Heart left ventricle (tissue), 16 donors: ENCODE measurements at places on chromosomes 4 and X.
A peak's percentile ranks its signal among the peaks of the same experiment; 100 is the strongest.

DNA sequence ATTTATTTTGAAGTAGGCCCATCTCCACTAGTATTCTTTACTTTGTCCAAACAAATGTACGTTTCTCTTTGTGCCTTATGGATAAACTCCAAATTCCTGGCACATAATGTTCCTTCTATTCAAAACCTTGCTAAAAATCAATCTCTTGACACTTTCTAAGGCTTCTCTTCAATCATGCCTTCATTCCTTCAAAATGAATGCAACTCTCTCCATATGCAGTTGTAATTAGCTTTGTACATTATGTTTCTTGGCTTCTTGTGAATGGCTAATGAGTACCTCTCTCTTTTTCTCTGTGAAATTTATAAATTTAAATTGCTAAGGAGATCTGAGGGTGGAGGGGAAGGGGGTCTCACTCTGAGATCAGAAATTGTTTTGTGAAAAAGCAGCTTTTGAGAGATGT lies 24.0 kb upstream of the ANK2 start:
- no peaks in the 10 kb centered on the region for H3K27me3 ChIP-seq
- DNase-seq = no peak
- no peaks in the 10 kb centered on the region for H3K36me3 ChIP-seq
- no peak overlapping the region for H3K27ac ChIP-seq
- no peaks in the 10 kb centered on the region for H3K4me1 ChIP-seq
- no peak overlapping the region for H3K4me3 ChIP-seq

DNA sequence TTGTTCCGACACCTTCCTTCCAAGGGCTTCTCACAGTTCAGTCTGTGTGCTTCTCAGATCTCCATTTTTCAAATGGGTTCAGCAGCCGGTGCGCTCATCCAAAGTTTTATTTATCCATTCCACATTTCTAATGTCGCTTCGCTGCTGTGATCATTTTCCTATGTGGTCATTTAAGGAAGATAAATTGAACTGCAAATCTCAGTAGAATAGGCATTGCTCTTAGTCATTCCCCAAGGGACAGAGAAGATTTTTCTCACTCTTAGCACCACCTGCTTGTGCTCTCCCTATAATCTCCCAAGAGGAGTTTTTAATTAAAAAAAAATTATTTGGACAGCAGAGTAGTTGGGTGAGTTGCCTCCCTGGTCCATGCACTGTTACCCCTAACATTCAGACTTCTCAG lies 278.9 kb upstream of the GATB start:
- H3K27me3 ChIP-seq = no peaks in the 10 kb centered on the region
- H3K4me3 ChIP-seq = no peak overlapping the region
- H3K27ac ChIP-seq = peak overlapping the region; percentile 92
- H3K4me1 ChIP-seq = peaks cover 14% of the 10 kb centered on the region

DNA sequence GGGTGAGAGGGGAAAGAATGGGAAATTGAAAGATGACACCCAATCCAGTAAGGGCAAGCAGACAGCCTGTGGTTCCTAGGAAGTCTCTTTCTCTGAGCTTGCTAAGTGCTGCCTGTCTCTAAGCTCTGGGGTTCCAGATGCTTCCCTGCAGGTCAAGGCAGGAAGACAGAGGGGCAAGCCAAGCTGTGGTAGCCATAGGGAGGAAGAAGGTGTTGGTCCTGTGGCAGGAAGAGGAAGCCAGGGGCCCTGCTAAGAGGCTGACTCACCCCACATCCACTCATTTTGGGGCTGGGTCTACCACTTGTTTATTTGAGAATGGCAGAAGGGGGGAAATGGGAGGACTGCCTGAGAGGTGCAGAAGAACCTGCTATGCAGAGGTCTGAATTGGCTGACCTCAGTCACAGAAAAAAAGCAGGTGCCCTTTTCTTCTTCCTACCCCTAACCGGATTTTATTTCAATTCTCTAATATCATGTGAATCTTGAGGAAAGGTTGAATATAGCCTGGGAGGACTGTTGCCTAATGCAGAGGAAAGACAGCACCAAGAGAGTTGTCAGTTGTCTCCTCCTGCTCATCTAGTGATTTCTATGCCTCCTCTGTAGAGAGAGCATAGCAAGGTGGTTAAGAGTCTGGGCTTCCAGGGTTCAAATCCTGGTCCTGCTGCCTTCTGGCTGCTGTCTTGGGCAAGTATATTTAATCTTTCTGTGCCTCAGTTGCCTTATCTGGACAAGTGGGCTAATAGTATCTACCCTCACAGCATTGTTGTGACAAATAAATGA lies 27.4 kb downstream of the HOPX start:
- DNase-seq = no peak
- no peak overlapping the region for H3K4me3 ChIP-seq
- H3K27me3 ChIP-seq = peaks cover 15% of the 10 kb centered on the region
- H3K4me1 ChIP-seq = no peaks in the 10 kb centered on the region
- no peaks in the 10 kb centered on the region for H3K36me3 ChIP-seq
- no peak overlapping the region for H3K27ac ChIP-seq

- H3K36me3 ChIP-seq = no peaks in the 10 kb centered on the region
- H3K4me3 ChIP-seq = no peak overlapping the region
- no peak overlapping the region for H3K27ac ChIP-seq
- H3K4me1 ChIP-seq = peaks cover 13% of the 10 kb centered on the region
- peak; percentile 50 for DNase-seq
Observed at GRCh38 chr4:7134737-7135388, 57.5 kb upstream of the SORCS2 start.

DNA sequence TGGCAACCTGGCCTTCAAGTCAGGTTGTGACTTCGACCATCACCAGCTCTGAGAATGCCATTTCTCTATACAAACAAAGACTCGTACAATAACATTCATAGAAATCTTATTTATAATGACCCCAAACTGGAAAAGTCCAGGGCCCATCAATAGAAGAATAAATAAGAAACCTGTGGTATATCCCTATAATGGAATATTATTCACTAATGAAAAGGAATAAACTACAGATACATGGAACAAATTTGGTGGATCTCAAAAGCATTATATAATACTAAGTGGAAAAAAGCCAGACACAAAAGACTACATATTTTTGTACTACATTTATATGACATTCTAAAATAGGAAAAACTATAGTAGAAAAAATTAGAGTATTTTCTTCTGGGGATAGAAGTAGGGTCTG lies 109.4 kb upstream of the INPP4B start:
- DNase-seq = no peak
- no peak overlapping the region for H3K27ac ChIP-seq
- H3K27me3 ChIP-seq = no peaks in the 10 kb centered on the region

DNA sequence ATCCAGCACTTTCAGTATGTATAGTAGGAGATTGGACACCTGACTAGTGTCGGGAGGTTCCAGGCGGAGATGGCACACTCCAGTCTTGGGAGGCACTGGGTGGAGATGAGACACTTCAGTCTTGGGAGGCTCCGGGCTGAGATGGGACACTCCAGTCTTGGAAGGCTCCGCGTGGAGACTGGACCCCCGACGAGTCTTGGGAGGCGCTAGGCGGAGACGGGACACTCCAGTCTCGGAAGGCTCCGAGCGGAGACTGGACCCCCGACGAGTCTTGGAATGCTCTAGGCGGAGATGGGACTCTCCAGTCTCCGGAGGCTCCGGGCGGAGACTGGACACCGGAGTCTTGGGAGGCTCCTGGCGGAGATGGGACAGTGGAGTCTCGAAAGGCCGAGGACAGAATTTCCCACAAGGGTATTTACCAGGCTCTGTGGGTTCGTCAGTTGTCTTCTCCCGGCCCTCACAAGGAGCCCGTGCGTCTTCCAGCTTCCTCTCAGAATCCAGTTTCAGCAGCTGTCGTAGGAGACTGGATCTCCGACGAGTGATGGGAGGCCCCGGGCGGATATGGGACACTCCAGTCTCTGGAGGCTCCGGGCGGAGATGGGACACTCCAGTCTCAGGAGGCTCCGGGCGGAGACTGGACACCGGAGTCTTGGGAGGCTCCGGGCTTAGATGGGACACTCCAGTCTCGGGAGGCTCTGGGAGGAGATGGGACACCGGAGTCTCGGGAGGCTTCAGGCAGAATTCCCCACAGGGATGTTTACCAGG lies 952 bp downstream of the FAM47A start:
- no peaks in the 10 kb centered on the region for H3K36me3 ChIP-seq
- no peaks in the 10 kb centered on the region for H3K27me3 ChIP-seq
- H3K4me1 ChIP-seq = no peaks in the 10 kb centered on the region
- no peak overlapping the region for H3K27ac ChIP-seq
- H3K4me3 ChIP-seq = no peak overlapping the region

DNA sequence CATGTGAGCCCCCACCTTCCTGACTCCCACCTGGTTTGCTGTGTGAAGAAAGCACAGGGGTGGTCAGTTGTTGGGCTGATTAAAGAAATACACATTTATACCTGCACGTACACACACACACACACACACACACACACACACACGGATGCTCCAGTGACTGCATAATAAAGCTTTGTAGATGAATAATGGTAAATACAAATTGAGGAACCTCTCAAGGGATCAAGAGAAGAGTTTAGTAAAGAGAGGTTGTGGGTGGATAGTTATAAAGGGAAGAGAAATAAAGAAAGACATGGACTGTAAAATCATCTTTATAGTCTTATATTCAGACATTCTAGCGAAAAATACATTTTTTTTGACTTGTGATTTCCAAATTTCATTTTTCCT lies 144.1 kb downstream of the MGST2 start:
- no peaks in the 10 kb centered on the region for H3K36me3 ChIP-seq
- no peaks in the 10 kb centered on the region for H3K27me3 ChIP-seq
- peak overlapping the region; percentile 43 for H3K27ac ChIP-seq
- no peak overlapping the region for H3K4me3 ChIP-seq
- H3K4me1 ChIP-seq = peaks cover 22% of the 10 kb centered on the region
- DNase-seq = no peak

- no peaks in the 10 kb centered on the region for H3K4me1 ChIP-seq
- no peaks in the 10 kb centered on the region for H3K27me3 ChIP-seq
- H3K27ac ChIP-seq = peak overlapping the region; percentile 73
- H3K36me3 ChIP-seq = no peaks in the 10 kb centered on the region
- H3K4me3 ChIP-seq = peak overlapping the region; percentile 64
Observed at GRCh38 chrX:129540722-129541184, 694 bp downstream of the OCRL start.

- H3K4me1 ChIP-seq = no peaks in the 10 kb centered on the region
- H3K27ac ChIP-seq = no peak overlapping the region
- no peak for DNase-seq
- H3K4me3 ChIP-seq = no peak overlapping the region
- H3K27me3 ChIP-seq = peaks cover 20% of the 10 kb centered on the region
- H3K36me3 ChIP-seq = no peaks in the 10 kb centered on the region
Observed at GRCh38 chrX:153526042-153526441, 8.6 kb downstream of the ATP2B3 start.

DNA sequence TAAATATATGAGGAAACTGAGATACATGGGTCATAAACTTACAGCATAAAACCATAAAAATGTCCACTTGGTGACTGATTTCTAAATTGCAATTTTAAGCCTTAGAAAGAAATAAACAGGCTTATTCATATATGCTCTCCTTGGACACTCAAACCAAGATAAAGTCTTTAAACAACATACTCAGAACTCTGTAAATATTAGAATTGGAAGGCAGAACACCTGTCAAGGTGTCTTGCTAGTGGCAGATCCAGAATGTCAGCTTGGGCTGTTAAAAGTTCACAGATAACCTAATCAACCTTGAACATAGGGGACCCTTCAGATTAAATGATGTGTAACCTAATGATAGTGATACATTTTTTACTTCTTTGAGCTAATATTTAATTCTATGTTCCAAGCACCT lies 208.1 kb upstream of the ARSJ start:
- no peaks in the 10 kb centered on the region for H3K4me1 ChIP-seq
- DNase-seq = no peak
- H3K27ac ChIP-seq = no peak overlapping the region
- no peak overlapping the region for H3K4me3 ChIP-seq
- H3K36me3 ChIP-seq = no peaks in the 10 kb centered on the region
- H3K27me3 ChIP-seq = no peaks in the 10 kb centered on the region
